ENCODE measurements at places on chromosomes 4 and X.

DNA sequence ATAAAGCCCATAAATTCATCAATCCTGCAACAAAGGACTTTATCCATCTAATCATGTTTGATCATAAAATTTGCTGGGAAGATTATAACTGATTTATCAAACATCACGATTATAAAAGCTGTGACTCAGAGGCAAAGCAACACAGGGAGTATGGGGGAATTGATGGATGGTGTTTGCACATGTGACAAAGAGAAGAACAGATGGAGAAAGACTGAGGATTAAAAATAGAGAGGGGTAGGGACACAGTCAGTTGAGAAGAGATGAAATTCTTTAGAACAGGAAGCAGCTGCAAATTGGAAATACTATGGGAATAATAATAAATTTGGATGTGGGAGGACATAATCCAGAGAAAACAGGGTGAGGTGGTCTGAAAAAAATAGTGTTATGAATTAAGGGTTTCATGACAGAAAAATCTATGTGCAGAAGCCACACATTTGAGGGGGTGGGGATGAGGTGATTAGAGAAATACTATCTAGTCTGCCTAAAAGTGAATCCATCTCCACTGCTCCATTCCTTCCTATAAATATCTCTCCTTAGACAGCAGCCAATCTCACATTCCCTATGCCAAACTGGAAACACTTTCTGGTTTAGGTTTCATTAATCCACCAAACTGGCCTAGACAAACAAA, 6.2 kb downstream of the PRR32 start:
- no peak for DNase-seq

- peak; percentile 27 for DNase-seq
Observed at GRCh38 chr4:101707596-101707995, 82.9 kb upstream of the BANK1 start.

DNA sequence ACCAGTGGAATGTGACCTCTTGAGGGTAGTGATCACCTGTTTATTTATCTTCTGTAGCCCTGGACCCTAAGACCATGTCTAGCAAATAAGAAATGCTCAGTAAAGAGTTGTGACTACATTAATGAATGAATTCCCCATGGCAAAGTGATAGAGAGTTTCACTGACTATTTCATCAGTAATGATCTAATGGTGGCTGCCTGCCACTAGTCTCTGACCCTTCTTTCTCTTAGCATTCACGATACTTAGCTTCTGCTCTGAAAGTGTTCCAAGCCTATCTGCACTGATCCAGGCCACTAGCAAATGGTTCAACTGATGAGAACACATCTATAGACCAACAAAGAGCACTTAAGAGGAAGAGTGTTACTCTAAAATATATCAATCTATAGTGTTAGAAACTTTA, 50.0 kb upstream of the RASGEF1B start:
- DNase-seq = no peak

- peak; percentile 44 for DNase-seq
Observed at GRCh38 chr4:153931804-153932203, 142.9 kb upstream of the SFRP2 start.

GRCh38 chrX:148661035-148661434, 160.6 kb downstream of the AFF2 start:
- DNase-seq = no peak

DNA sequence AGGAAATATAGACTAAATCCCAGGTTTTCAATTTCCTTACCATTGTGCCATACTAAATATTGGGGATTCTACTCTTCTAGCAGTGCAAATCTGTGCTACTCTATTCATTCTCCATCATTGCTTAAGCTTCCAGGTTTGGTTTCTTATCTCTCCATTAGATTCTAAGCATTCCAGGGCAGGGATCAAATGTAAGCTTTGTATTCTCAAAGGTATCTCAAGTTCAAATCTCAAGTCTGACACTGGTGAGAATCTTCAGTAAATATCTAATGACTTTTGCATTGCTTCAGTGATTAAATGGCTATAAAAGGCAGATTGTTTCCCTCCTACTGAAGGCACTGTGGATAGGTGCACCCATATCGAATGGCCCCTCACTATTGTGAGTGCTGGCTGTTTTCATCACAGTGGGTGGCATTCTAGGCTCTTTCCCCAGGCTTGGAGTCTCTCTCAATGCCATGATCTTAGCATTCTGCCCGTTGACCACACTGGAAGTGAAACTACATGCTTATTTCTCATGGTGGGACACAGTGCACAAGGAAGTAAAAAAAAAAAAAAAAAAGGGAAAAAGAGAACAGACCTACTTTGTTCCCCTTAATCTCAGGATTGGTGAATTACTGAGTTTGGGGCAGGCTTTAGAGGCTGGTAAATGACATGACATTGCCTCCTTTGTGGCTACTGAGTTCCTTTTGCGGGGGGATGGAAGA, 28.7 kb downstream of the FAM9C start:
- DNase-seq = no peak

GRCh38 chr4:13441506-13441905, 42.6 kb downstream of the RAB28 start:
- no peak for DNase-seq

DNA sequence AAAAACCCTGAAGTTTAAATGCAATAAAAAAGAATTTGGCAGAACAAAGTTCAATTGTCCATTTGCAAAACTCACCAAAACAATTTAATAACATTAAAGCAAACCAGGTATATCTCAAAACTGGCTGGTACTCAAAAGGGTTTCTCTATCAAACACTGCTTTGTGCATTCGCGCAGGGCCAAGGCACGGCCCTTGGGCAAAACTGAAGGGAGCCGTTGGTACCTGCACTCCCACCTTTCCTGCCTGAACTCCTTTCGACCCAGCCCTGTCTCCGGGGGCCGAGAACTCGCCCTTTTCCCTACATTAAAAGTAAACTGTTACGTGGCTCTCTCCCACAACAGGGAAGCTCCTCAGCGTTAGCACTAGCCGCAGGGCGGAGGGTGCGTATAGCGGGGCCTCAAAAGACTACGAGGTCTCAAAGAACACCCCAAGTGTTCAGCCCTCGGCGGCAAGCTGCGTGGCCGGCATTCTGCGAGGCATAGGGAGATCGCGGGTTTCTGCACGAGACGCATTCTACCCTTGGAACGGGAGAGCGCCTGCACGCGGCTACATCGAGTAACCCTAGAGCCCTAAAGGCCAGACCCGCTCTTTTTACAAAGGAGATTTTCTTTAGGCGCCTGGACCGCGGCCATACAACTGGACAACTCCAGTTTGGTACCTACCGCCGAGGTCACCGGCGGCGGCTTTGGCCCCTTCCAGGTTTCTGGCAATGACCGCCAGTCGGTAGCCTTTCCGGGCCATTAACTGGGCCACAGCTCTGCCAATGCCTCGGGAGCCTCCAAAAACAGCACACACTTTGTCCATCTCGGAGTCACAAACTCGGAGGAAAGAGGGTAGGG, 550 bp downstream of the CBR4 start:
- peak; percentile 47 for DNase-seq

- DNase-seq = no peak
Observed at GRCh38 chr4:108889696-108890483, 127.0 kb upstream of the ETNPPL start.
